Right lobe of liver (tissue), 6 donors: ENCODE measurements at places on chromosomes 4 and X. TPM values are rescaled to one million over a fixed set of nuclear protein-coding genes. Genes with fewer than 3 reads are reported as not detected.

FDCSP gene
- total RNA-seq, result not detected

CCSER1 gene
- total RNA-seq, result 1.00 TPM

KCND1 gene
- total RNA-seq, result 1.2 TPM

AMOT gene
- 2.9 TPM for total RNA-seq

CD38 gene
- total RNA-seq, result 1.9 TPM

ADH1C gene
- 541 TPM for total RNA-seq

CXorf65 gene
- not detected for total RNA-seq

CXCL1 gene
- total RNA-seq, result 7.6 TPM

PGM2 gene
- 7.6 TPM for total RNA-seq

LRIT3 gene
- 0.05 TPM for total RNA-seq

UCP1 gene
- total RNA-seq, result not detected

PSMD10 gene
- 23.1 TPM for total RNA-seq

GPRASP1 gene
- total RNA-seq, result 0.93 TPM

CABS1 gene
- total RNA-seq, result not detected
